NCI-H1417 (cell line): ENCODE measurements at places on chromosomes 12 and 14.

- DNase-seq = no peak
Observed at GRCh38 chr14:103343905-103344797, 10.1 kb downstream of the EIF5 start.

DNA sequence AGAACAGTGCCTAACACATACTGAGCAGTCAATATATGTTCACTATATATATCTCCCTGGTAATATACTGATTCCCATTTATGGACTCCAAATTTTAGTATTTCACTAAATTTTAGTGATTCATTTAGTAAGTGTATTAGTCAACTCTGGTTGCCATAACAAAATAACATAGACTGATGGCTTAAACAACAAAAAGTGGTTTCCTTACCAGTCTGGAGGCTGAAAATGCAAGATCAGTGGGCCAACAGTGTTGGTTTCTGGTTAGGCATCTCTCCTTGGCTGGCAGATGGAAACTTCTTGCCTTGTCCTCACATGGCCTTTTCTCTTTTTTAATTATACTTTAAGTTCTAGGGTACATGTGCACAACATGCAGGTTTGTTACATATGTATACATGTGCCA lies 28.7 kb downstream of the SIX6 start:
- no peak for DNase-seq

DNA sequence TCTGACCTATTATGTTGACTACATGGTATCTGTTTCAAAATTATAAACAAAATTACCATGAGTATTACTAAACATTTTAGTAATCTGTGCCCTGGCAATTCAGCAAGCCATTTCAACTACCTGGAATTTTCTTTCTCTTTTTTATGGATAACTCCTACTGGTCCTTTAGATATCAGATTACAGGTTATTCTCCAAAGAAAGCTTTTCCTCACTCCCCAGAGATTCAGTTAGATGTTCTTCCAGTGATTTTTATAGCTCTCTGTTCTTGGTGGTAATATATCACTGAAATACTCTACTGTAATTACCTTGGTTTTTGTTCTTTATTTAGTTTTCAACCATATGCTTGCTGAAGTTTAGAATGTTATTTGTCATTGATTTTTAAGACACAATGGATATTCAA lies 930.2 kb upstream of the FOXG1 start:
- no peak for DNase-seq

DNA sequence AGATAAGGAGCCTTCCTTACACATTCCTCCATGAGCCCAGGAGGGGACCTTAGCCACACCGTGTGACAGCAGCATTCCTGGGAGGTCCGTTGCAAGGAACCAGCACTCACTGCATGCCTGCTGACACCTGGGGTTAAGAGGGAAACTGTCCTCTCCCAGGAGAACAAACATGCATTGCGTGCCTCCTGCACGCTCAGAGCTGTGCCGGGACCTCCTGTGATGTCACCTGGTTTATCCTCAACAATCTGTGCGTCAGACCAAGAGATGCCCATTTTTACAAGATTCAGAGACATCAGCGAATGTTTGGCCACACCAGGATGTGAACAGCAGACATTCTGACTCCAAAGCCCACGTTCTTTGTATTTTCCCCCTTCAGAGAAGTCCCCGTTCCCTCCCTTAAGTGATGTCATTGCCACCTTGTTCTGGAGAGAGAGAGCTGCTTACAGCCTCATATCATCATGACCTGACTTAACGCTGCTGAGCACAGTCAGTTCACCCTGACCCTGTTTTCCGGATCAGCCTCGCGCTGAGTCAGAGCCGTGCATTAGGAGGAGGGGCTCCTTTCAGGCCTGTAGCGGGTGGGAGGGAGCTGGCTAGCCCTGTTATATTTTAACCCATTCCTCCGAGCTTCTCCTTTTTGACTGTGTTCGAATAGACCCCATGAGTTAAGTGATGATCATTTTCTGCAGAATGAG lies 36.2 kb downstream of the TMEM120B start:
- DNase-seq = no peak

GRCh38 chr14:70052990-70053389 lies 135.8 kb downstream of the SLC8A3 start:
- no peak for DNase-seq

GRCh38 chr14:36941783-36942521 lies 230.5 kb downstream of the SLC25A21 start:
- peak; percentile 87 for DNase-seq

DNA sequence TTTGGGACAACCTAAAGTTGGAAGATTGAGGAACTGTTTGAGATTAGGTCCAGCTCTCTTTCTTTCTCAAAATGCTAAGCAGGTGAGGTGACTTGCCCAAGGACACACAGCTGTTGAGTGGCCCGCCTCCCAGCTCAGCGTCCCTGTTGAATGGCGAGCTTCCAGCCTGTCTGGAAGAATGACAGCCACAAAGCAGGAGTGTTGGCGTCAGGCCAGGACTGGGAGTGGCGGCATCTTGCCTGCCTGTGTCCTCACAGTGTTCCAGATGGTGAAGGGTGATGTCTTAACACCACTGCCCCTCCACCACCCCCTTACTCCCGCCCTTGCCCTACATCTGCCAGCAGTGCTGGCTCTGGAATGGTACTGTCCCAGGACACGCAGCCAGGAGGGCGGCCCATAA lies 4.4 kb upstream of the CEBPE start:
- peak; percentile 38 for DNase-seq

DNA sequence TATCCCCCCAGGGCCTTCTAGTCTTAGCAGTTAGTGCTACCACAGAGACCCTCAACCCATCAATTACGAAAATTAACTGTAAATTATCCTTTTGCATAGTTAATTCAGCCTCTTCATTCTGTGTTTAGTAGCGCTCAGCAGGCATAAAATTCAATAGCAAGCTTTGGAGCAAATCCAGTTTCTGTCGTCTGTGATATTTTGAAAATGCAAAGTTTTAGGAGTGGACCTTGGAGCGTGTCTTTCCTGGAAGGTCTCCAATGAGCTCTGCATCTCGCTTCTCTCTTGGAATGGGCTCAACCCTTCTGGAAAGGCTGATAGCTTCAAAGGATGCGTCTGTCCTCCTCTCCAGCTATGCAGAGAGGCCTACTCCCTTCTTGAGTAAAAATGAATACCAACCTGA lies 222.9 kb downstream of the SLC15A4 start:
- DNase-seq = no peak

- DNase-seq = no peak
Observed at GRCh38 chr12:103382736-103383346, 112.9 kb downstream of the C12orf42 start.
